NCI-H187 treated with DMSO at 0.1 percent for 48 hours (cell line): ENCODE measurements at places on chromosomes 6 and 20.

GRCh38 chr6:9564021-9564420 is 850.9 kb downstream of the TFAP2A start:
- DNase-seq: no peak

DNA sequence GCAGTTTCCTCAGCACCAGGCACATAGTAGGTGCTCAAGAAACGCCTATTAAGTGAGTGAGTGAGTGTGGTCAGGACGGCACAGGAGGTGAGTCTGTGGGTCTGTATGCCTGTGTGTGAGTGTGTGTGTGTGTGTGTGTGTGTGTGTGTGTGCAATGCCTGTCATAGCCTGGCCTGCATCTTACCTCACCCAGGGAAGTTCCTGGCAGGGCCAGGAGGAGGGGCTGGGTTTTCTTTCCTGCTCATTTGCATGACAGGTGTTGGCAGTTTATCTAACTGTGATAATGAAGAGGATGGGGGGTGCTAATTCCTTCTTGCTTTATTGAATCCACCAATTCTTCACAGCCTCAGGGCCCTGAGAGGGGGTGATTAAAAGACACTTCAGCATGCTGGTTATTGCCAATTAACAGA is 146.7 kb upstream of the MLN start:
- DNase-seq: peak; percentile 68

DNA sequence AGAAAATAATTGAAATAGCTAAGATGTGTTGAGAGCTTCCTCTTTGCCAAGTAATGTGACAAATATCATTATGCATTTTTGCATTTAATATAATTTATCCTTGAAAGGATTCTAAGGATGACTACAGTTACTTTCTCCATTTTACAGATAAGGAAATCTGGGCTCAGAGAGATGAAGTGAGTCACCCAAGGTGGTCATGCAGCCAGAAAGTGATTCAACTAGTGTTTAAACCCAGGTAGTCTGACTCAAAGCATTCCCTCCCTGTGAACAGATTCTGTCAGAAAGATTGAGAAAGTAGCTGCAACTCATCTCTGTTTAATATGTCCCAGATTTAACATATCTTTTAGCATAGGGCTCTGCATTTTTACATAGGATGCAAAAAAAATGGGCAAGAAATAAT is 28.1 kb downstream of the NRSN1 start:
- DNase-seq: no peak

GRCh38 chr6:26271668-26272024 is 93.4 kb upstream of the BTN3A2 start:
- no peak for DNase-seq

- no peak for DNase-seq
These were observed 348.9 kb upstream of the KCNQ5 start for GRCh38 chr6:72272958-72273357.

DNA sequence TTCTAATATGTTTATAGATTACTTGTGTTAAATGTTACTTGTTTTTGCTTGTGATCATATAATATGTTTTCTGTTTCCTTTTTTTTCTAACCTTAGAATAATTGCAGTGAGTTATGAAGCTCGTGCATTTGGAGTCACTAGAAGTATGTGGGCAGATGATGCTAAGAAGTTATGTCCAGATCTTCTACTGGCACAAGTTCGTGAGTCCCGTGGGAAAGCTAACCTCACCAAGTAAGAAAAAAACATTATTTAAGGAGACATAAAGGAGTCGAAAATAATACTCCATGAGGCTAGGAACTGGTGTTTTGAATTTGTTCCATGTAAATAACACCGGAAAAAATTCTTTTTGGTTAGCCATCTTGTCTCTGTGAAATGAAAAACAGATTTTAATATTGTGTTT is 6.9 kb downstream of the POLH start:
- DNase-seq: no peak

DNA sequence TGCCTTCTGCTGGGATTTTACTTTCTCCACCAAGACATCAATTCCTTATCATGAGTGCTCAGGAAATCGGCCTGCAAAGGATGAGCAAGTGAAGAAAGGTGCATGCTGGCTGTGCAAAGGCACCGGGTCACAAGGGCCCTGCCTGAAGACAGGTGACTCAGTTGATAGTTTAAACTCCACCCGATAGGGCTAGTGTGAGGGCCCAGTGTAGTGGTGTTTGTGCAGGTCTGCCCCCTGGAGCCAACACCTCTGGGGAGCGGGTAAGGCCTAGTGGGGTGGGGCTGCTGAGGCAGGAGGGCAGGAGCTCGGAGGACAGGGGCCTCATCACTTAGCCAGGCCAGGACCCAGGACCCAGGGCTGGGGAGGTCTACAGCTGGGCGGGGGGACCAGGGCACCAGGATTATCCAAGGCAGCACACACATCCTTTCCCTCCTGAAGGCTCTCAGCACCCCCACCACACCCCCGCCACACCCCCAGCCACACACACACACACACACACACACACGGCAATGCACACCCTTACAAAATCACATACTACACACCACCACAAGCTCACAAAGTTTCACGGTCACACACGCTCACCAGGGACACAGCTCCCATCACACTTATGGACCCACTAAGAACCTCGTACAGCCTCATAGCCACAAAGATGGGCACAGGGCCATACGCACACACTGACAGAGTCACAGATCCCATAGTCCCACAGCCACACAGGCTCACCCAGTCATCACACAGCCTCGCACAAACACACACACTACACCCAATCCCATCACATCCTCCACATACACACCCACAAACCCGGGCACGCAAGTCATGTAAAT is 75.4 kb downstream of the GRM4 start:
- no peak for DNase-seq
